ENCODE measurements at places on chromosomes 11 and 22.

DNA sequence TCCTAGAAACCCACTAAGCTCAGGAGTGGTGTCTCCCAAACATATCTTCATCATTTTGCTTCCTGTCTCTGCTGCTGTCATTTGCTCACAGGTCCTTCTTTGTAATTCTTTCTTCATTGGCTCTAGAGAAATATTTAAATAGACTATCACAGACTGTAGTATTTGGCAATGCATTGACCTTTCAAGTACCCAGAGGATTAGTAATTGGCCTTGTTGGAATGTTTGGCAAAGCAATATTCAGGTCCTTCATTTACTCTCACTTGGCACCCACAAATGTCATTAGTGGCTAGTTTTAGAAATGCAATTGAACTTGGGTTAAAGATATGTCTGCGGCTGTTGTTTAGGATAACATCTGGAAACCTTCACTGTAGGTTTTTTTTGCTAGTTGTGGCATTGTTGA is 11.6 kb downstream of the OR4C5 start:
- DNase-seq, result no peak

GRCh38 chr11:83093634-83094033 is 21.9 kb upstream of the RAB30 start:
- DNase-seq, result no peak

DNA sequence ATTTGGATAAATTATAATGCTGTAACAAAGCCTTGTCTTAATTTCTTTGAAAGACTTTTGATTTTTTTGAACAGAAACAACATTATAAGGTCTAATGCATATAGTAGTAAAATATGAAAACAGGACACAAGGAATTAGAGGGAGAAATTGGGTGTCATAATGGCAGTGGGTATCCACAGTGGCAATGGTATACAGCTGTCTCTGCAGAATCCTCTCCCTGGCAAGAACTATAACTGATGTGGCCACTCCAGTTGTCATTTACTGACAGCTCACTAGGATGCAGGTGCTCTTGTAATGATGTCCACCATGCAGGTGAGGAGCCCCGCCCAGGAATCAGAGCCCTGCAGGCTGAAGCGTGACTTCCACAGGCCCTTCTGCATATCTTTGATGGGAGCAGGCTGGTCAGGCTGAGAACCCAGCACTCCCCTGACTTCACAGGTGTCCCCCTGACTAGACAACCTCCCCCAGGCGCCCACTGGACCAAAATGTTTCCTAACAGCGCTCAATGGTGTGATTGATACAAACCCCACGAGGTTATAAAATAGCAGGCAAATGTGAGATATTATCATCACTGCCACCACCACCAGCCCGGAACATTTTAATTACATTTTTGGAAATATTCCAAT is 32.8 kb upstream of the SERPIND1 start:
- DNase-seq, result no peak

GRCh38 chr11:81449588-81450156 is 1284.0 kb downstream of the FAM181B start:
- DNase-seq, result no peak

DNA sequence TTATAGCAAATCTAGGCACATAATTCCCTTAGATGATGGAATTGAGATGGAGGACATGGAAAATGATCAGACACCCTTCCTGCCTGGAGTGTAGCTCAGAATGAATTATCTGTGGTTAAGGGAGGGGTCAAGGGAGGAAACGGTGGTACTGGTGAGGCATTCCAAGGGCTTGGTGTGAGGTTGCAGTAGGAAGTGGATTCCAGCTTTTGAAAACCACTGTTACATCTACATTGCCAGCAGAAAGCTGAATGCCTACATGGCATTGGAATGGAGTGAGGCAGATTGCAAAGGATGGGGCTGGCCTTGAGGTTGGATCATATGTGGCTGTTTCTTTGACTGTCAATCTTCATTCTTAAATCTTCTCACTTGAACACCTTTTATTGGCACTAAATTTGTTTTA is 684.4 kb downstream of the NTM start:
- no peak for DNase-seq

- DNase-seq, result no peak
Measured at GRCh38 chr22:22945195-22945594, 57.6 kb downstream of the IGLL5 start.

DNA sequence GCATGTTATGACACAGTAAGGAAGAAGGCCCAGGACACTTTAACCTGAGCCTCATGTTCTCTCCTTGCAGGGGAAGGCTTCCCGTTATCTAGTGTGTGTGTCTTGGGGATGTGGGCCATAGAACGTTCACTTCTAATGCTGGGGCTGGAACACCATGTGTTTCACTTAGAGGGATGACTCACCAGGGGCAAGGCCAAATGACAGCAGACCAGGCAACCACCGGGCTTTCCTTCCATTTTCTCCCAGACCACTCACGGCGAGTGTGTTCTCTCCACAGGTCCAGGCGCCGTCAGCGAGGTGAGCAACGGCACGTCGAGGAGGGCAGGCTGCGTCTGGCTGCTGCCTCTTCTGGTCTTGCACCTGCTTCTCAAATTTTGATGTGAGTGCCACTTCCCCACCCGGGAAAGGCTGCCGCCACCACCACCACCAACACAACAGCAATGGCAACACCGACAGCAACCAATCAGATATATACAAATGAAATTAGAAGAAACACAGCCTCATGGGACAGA is 964.4 kb downstream of the NTM start:
- no peak for DNase-seq

GRCh38 chr11:121671283-121672168 is 218.8 kb upstream of the SORL1-AS1 start:
- no peak for DNase-seq

DNA sequence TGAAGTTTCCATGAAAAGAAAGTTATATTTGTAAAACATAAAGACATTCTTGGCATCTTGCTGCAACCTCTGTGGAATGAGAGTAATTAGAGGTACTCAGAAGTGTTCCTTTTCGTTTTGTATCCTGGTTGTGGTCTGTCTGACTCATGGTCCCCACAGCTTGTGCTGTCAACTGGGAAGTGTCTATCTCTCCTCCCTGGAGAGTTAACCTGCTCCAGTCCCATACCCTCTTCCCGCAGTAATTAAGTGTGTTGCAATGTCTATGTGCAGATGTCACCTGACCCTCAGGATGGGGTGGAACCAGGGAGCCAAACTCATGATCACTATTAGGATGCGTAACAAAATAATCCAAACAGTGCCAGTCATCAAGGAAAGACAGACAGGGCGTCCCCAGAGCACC is 23.0 kb upstream of the ZDHHC13 start:
- no peak for DNase-seq

DNA sequence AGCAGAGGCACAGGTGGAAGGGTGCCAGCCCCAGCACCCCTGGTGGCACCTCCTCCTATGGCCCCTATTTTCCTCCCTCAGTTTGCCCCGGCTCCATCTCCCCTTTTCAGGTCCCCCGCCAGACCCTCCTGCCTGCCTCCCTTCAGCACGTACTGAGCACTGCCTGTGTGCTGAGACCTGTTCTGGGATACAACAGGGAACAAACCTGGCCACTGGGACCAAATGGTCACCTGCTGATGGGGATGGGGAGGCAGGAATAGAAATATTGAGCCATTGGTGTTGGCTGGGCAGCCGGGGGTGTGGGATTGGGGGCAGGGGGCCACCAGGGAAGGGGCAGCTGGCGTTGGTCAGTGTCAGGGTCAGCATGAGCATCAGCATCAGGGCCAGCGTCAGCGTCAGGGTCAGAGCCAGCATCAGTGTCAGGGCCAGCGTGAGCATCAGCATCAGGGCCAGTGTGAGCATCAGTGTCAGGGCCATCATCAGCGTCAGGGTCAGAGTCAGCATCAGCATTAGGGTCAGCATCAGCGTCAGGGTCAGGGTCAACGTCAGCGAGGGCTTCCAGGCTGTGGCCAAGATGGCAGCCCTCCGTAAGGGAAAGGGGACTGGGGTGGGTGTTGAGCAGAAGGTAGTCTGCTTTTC is 7.5 kb downstream of the ZNF74 start:
- DNase-seq, result no peak

GRCh38 chr11:109644152-109644551 is 222.2 kb downstream of the C11orf87 start:
- no peak for DNase-seq

- DNase-seq, result no peak
Measured at GRCh38 chr11:124123622-124124021, 8.4 kb downstream of the VWA5A start.

- no peak for DNase-seq
Measured at GRCh38 chr11:65482306-65482850, 16.5 kb upstream of the MALAT1 start.

- DNase-seq, result no peak
Measured at GRCh38 chr11:46944356-46945075, 8.0 kb downstream of the CSTPP1 start.

GRCh38 chr11:35253237-35253636 is 114.3 kb downstream of the CD44 start:
- DNase-seq, result no peak

GRCh38 chr11:34344768-34345539 is 12.9 kb downstream of the ABTB2 start:
- DNase-seq, result no peak

GRCh38 chr11:26558190-26558589 is 13.9 kb downstream of the MUC15 start:
- DNase-seq, result no peak

- DNase-seq, result no peak
Measured at GRCh38 chr22:25143156-25144076, 56.2 kb upstream of the CRYBB3 start.

GRCh38 chr11:61820174-61820573 is 3.4 kb upstream of the FADS1 start:
- DNase-seq, result no peak

GRCh38 chr22:47570300-47570685 is 807.8 kb downstream of the TBC1D22A start:
- no peak for DNase-seq

- DNase-seq, result no peak
Measured at GRCh38 chr11:2927851-2928604, 1.2 kb downstream of the PHLDA2 start.

GRCh38 chr22:48957311-48957986 is 870.2 kb downstream of the BRD1 start:
- no peak for DNase-seq

DNA sequence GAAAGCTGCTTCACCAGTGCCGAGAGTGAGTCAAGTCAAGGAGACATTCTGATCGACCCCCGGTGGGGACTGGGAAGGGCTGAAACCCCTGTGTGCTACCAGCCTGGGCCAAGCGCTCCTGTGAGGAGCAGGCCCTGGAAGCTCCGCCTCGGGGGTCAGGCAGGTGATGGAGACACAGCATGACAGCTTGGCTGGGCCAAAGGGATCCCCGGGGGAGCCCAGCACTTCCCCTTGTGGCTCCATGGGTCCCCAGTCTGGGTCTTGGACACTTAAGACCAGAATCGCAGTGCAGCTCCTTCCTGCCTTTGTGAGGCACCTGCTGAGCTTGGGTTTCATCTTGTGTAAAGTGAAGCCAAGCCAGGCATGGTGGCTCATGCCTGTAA is 89.2 kb downstream of the MORC2 start:
- DNase-seq, result no peak

DNA sequence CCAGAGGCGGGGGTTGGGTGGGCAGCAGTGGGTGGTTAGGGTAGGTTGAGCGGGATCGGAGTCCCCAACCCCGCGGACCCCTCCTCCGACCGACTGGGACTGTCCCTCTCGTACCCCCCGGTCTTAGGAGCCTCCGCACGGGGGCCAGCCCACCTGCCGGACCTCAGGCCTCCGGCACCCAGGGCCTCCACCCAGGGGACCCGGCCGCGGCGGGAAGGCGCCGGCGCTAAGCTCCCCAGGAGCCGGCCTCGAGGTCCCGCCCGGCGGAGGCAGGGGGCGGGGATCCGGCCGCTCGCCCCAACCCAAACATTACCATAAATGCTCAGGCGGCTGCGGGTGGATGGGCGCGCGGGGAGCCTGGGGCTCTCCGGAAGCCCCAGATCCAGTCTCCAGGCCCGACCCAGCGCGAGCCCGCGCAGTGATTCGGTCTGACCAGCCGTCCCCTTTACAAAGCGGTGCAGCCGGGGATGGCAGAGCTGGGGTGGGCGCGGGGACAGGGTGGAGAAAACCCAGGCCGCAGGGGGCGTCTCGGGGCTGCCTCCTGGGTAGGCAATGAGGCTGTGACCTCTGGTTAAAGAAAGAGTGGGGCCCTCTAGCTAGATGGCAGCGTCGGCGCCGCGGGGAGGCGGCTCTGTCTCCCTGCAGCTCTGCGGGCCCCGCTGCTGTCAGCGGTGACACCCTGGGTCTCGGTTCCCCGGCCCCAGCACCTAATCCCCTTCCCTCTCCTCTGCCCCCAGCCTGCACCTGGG is 4.0 kb upstream of the MCAM start:
- DNase-seq, result peak; percentile 50

DNA sequence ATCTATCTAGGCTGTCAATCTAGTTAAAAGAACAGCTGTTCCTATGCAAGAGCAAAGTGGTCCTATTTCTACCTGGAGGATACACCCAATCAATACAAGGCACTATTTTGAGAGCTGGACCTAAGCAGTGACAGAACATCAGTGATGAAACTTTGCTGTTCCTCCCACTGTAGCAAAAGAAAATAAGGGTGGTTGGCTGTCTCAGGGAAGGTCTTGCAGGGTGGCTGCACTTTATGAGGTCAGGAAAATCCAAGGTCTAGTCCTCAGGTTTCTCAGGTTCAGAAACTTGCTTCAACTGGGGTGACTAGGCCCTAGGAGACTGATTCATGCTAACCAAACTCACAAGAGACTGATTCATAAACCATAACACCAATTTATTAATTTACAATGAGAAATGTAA is 11.6 kb downstream of the CPSF7 start:
- no peak for DNase-seq

- DNase-seq, result no peak
Measured at GRCh38 chr11:2839395-2839943, 46.1 kb downstream of the CDKN1C start.

DNA sequence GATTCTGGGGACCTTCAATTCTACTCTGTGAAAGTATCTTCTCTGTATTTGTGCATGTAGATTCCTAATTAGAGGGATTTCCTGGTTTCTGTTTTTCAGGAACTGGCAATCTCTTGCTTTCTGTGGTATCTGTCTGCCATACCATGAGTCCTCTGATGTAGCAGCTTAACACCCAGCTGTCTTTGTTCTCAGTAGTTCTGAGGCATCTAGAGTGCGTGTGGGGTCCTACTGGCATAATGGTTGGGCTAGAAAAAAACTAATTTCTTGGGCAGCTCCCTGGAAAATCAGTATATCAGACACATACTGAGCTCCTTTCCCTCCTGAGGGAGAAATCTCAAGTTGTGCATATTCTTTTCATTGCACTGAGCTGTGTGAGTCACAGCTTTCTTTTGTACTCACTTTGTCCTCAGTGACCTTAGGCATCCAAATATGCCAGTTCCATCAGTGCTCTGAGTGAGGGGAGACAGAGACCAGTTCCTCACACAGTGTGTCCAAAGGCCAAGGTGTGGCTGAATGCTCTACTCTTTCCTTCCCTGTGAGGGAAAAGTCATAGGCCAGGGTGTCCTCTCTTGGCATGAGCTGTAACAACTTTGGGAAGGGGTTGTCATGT is 35.5 kb upstream of the SLC22A24 start:
- DNase-seq, result no peak

All from stimulated activated CD4-positive, alpha-beta T cell treated with anti-CD3 and anti-CD28 coated beads, Interleukin-1b, Interleukin-23, amount 100 ng/mL, for 48 hours (primary cell).